GM23338 (cell line): ENCODE measurements at places on chromosomes 5 and 9. TPM values are rescaled to one million over a fixed set of nuclear protein-coding genes. Genes with fewer than 3 reads are reported as not detected.

DNA sequence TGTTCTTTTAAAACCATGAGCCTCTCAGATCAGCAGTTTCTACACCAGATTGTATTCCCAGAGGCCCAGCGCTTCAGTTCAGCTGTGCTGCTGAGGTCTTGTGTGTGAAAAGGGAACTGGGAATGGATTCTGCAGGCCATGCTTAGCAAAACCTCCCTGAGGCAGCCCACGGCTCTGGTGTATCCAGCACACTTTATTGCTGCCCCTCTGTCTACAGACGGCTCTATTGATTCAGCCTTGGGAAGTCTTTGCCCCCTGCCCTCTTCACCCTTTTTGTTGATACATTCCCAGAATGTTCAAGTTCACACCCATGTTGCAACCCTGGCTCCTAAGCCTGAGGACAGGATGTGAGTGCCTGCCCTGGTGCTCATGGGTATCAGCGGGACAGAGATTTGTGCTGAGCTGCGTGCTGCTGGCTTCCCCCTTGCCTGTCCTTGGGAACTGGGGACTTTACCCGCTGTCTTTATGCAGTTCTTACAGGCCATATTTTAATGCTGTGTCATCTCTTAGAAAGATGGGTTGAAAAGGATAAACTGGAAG is 37.3 kb downstream of the ARHGAP26 start:
- DNase-seq, result no peak

- DNase-seq, result no peak
Measured at GRCh38 chr9:126474206-126474765, 139.4 kb upstream of the LMX1B start.

DNA sequence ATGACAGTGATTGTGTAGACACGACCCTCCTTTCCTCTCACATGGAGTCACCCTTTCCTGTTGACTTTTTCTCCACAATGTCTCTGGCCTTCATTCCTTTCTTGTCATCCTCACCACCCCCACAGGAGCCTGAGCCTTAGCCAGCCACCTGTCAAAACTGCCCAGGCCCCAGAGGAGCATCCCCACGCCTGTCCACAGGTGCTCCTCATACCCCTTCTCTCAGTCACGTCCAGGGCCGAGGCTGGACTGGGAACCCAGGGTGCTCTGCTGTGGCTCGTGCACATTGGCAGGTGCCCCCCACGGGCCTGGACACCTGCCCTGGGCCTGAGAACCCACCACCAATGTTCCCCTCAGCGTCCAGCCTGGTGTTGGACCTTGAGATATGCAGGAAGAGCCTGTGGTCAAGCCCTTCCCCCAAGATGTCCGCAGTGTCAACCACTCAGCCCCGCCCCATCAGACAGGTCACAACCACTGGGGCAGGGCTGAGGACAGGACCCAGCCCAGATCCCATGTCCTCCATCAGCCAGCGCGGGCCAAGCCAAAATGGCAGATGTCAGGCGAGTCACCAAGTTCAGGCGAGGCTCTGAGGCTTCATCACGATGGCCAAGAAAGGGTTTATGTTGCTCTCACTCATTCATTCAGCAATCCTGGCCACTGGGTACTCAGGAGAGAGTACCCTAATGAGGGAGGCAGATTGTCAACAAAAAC is 65.8 kb upstream of the STXBP1 start:
- no peak for DNase-seq

- peak; percentile 54 for DNase-seq
Measured at GRCh38 chr5:165138236-165138635, 1632.8 kb downstream of the MAT2B start.

DNA sequence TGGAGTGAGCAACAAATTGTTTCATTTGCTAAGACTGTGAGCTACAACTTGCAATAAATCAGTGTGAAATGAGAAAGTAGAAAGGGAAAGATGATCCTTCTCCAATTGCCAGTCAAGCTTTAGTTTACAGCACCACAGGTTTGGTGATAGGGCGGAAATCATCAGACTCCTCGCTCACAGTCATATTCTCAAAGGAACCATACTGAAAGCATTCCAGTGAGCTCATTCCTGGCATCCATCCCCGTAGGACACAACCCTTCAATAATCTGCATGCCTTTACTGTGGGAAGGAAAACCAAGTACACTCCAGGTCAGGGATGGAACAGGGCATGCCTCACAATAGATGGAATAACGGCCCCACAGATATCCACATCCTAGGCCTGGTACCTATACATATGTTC is 80.7 kb downstream of the FSTL4 start:
- no peak for DNase-seq

DNA sequence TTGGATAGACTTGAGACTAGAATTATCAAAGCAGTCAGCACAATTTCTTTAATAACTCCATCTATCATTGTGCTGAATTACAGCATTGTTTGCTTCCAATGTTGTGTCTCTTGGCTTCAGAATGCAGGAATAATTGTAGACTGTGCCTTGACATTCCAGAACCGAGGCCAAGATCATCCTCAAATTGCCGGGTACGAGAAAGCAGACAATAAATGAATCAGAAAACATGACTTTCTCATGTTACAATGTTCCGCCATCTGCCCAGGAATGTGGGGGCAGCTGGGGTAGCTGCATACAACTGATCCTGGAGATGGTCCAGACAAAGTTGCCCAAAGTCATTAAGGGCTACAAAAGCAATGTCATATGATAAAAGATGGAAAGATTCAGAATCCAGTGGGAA is 206.2 kb upstream of the SGCD start:
- DNase-seq, result no peak

PCDH1 gene
- total RNA-seq, result 155 and 183 TPM in 2 replicates

DNA sequence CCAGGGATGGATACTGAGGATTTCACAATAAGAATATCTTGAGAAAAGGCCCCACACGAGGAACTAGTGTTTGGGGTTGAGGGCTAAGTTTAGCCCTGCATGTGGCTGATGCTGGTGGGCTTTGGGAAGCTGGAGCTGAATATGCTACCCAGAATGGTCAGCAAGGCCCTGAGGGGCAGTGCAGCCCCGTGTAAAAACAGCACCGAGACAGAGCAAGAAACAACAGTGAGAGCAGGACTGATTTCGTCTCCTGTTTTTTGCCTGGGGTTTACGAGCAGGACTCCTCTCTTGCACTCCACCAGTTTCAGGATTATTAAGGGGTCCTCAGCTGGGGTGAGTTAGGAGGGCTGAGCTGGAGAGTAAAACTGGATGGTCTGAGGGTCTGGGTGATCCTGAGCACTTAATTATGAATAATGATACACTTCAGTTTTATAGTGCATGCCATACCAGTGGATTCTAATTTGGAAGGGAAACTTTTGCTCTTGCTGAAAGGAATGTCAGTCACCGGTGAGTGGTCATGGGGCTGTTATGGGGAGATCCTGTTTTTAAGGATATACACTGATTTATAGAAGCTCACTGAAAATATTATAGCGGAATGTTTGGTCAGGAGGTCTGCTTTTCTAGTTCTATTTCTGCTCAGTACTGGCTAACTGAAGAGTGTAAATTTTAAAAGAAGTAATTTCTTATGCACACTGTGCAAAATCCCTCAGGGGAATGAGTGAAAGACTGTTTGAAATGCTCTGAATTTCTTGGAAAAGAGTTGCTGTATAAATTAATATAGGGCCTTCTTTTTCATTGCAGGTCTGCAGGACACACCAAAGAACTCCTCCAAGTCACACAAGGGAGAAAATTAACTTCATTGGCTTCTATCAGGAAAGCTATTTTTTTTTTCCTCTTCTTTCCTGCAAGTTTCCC is 42.7 kb upstream of the NFIB start:
- no peak for DNase-seq

DNA sequence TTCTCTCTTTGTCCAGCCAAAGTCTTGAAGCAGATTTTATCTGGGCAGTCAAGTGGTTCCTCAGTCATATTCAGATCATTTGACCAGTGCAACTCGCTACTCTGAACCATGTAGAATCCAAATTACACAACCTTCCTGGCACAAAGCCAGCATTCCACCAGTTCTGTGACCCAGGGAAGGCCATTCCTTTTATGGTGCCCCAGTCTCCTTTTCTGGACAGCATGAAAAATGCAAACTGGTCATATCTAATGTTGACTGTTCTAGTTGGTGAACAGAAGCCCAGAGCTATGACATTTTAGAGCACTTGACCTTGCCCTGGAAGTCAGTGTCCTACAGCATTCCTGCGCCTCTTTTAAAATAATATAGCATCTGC is 364.6 kb downstream of the BRINP1 start:
- DNase-seq, result no peak

NIPAL4 gene
- total RNA-seq, result 0.21 and 0.27 TPM in 2 replicates

GRCh38 chr5:39076757-39077728 is 2.8 kb upstream of the RICTOR start:
- no peak for DNase-seq

DNA sequence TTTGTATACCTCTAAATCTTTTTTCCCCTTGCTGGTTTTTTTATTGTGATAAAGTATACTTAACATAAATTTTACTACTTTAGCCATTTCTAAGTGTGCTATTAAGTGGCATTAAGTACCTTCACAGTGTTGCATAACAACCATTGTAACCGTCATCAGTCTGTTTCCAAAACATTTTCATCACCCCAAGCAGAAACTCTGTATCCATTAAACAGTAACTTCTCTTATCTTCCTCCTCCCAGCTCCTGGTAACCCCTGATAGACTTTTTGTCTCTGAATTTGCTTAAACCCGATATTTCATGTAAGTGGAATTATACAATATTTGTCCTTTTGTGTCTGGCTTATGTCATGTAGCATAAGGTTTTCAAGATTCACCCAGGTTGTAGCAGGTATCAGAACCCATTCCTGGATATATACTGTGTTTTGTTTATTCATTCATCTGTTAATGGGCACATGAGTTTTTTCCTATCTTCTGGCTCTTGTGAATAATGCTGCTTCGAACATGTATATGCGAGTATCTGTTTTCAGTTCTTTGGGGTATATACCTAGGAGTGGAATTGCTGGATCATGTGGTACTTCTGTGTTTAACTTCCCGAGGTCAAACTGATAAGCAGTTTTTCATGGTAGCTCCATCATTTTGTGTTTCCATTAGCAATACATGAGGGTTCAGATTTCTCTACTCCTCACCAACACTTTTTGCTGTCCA is 66.4 kb downstream of the EHMT1 start:
- DNase-seq, result no peak

DNA sequence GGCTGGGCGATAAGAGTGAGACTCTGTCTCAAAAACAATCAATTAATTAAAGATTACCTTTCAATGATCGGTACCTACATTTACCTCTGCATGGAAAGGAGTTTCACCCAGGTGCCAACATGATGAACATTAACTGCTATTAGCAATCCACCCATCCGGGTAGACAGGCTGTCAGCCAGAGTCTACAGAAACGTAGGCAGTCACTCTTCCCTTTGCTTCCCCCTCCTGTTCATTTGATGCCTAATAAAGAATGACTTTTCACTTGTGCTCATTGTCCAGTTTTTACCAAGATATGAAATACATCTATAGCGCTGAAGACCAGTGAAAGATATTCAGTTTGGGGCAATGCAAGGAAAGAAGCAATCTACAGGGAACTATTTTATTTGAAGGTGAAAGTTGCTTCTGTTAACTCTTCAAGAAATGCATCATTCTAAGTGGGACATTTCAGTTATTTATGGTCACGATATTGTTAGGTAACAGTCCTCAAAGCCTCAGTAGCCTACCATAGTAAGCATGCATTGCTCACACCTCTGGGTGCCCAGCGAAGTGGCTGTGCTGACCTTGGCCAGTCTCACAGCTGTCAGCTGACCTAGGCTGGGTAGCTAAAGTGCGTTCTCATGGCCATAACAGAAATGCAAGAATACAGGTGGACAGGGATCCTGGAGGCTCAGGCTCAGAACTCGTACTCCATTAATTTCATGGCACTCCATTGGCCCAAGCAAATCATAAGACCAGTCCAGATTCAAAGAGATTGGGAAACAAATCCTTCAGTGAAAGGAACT is 87.2 kb upstream of the DMRT1 start:
- no peak for DNase-seq

SLCO6A1 gene
- total RNA-seq, result 3.1 TPM in 1 of 2 replicates, not detected in the other

- DNase-seq, result no peak
Measured at GRCh38 chr5:157842185-157842584, 16.8 kb downstream of the CLINT1 start.

DNA sequence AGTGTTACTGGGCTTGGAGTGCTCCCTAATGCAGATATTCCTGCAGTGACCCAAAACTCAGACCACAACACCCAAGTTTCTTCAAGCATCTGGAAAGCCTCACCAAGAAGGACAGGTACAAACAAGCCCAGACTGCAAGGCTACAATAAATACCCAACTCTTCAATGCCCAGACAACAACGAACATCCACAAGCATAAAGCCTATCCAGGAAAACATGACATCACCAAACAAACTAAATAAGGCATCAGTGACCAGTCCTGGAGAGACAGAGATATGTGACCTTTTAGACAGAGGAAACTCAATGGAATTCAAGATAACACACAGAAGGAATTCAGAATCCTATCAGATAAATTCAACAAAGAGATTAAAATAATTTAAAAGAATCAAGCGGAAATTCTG is 605.6 kb downstream of the PDE4D start:
- no peak for DNase-seq

GRCh38 chr5:45737153-45737552 is 41.0 kb upstream of the HCN1 start:
- DNase-seq, result no peak

ACOT12 gene
- total RNA-seq, result 1.4 TPM in 1 of 2 replicates, not detected in the other

DNA sequence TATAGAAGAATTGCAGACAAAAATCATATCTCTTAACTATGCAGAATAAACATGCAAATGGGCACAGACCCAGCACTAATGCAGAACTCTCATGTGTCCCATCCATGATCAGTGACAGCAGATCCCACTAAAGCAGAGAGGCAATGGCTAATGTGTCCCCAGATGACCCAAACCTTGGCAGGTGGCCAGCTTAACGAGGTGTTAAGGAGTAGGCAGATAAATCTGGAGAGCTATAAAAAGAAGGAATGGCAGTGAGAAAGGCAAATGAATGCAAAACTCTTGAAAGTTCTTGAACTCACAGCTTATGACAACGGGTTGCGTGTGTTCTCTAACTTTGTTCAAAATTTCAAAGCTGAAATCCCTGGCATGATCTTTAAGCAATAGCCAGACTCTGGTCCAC is 265.4 kb downstream of the RASEF start:
- DNase-seq, result no peak

DNA sequence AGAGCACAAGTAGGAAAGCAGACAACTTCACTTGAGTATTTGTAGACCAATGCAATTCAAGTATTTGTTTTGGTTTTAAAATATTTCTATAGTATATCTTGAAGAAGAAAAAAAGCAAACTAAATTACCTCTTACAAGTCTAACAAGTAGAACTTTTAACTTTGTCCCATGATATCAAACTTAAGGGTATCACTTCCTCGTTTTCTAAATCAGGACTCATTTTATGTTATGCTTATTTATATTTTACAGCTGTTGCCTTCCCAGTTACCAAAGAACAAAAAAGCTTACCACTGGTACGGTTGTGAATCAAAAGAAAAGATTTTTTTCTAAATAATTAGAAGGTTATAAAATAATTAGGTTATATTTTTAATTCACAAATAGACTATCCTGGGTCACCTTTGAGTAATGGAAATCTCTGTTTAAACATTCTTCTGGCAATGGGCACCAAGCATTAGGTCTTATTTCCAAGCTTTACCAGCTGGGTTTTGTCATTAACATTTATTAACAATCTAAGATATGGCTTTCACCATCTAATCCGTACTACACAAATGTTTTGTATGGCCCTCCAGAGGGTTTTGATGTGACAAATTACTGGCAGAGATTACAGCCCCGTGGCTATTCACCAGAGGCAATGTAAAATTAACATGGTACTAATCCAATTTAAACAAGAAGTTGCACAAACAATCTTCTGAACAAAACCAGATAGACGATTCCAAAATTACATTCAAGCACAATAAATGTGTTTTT is 63.6 kb downstream of the CEP120 start:
- DNase-seq, result no peak

GNA14 gene
- 10.5 and 11.1 TPM in 2 replicates for total RNA-seq
